Kidney epithelial cell (primary cell): ENCODE measurements at places on chromosomes 5 and 9. TPM values are rescaled to one million over a fixed set of nuclear protein-coding genes. Genes with fewer than 3 reads are reported as not detected.

GRCh38 chr9:120839146-120839545 is 3.6 kb downstream of the PSMD5 start:
- DNase-seq, result no peak

DNA sequence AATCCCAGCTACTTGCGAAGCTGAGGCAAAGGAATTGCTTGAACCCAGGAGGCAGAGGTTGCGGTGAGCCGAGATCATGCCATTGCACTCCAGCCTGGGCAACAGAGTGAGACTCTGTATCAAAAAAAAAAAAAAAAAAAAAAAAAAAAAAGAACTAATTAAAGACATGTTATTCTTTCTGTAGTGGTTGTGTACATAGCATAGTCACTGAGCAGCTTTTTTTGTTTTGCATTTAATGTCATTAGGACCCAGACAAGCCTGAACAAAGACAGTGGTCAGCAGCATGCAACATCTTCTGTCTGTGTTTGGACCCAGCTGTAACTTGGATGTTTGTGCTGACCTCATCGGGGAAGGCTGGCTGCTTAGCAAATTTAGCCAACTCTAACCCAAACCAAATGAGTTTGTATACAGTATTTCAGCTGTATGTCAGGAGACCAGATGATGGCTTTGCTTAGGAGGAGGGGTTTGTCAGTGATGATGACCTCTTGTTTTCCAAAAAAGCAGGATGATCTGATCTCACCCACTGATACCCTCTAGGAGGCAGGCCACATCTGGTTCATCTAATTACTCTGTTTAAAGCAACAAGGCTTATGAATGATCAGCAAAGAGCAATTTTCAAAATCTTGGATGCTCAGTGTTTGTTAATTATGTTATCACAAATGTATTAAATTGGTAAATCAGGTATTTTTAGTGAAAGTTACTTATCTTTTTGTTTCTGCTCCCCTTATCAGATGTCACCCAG is 39.5 kb downstream of the SNCAIP start:
- no peak for DNase-seq

DNA sequence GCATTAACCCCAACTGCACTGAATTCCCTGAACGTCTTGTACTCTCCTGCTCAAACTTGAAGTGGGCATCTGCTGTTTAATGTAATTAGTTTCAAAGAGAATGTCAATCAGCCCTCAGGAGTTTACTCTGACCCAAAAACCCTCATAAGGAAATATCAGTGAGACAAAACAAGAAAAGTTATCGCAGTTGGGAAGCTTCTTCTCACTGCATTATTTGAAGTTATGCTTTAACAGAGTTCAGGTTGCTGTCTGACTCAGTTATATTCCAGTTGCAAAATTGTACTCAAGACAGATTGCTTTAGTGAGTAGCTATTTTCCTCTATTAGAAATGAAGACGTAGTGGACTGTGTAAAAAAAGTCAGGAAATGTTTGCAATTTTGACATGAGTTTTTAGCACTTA is 52.1 kb downstream of the PPIC start:
- no peak for DNase-seq

DNA sequence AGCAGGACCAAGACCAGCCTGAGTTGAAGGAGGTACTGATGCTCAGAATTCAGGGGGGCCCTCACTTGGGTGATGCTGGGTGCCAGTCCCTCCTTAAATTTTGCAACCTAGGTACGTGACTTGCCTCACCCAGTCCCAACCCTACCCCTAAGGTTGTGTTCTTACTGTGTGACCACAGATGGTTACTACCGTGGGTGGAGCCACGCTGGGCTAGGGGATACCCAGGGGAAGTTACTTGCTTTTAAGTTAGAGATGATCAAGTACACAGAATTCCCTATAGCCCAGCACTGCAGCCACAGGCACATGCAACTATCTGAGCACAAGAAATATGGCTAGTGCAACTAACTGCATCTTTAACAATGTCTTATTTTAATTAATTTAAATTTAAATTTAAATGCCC is 32.9 kb downstream of the NXNL2 start:
- DNase-seq, result no peak

GRCh38 chr5:169029037-169029436 is 271.9 kb downstream of the SLIT3 start:
- no peak for DNase-seq

- no peak for DNase-seq
Measured at GRCh38 chr9:21729648-21730047, 72.8 kb upstream of the MTAP start.

DNA sequence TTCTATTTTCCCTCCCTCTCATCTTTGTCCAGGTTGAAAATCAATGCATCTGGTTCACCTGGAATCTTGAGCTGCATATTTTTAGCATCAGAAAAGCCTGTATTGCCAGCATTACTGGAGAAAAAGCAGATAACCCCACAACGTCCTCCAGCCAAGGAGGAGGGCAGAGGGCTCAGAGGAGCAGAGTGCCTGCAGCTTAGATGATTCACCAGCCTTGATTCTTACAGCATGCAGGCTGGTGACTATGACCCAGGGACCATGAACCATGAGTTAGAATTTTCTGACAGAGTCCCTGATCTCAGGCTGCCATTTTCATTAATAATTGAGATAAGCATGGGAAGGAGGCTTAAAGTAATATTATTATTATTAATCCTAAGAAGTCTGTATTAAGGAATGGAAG is 278.2 kb downstream of the BRINP1 start:
- DNase-seq, result no peak

GRCh38 chr5:6703806-6704205 is 9.4 kb upstream of the TENT4A start:
- no peak for DNase-seq

DNA sequence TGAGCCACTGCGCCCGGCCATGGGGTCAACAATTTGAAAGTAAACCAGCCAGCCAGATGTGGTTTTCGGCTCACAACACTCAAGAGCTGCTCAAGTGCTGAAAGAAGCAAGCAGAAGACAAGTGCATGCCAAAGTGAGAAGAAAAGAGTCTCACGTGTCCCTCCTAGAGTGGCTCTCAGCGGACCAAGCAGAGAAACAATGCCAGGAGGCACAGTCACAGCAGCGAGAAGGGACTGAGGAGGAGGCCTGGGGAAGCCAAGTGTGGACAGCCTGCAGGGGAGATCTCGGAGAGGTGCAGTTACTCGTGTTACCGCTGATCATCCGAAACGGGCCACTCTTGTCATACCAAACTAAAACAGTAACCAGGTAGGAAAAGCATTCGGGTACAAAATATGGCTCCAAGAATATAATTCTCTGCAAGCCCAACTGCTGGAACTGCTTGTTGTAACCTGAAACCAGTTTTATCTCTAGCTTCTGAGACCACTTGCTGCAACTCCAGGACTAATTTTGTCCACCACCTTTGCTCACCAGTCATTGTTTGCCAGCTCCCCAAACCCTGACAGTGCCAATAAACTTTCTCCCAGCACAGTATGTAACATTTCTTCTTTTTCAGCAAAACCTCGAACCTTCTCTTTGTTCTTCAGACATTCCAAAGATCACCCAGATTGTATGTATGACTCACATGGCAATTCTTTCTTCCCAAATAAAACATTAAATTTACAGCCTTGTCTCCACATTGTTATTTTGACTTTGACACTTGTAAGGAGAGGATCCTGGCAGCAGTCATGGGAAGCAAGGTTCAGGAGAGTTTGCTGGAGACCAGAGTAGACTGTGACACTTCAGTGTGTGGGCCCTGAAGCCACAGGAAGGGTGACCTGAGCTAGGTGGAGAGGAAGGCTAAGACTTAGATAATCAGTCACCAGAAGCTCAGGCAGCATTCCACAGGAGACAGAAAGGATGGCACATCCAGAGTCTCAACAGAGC is 6.3 kb downstream of the SLC35D2 start:
- DNase-seq, result peak; percentile 34

DNA sequence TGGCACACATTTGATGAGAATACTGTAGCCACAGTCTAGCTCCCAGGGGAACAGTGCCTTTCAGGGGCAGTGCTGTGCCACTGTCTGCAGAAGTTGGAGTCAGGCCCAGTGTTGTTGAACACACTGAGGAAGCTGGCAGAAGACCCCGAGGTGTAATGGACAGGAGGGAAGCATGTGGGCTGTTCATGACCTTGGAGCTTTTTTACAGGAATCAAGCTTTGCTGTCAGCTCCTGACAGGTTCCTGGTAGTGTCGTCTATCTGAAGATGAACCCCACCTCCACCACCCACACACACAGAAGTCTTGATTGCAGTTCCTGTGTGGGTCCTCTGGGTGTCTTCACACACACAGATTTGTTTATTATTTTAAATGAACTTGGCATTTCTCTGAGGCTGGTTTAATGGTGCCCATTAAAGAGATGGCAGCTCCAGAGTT is 40.3 kb upstream of the TNFAIP8 start:
- no peak for DNase-seq

DNA sequence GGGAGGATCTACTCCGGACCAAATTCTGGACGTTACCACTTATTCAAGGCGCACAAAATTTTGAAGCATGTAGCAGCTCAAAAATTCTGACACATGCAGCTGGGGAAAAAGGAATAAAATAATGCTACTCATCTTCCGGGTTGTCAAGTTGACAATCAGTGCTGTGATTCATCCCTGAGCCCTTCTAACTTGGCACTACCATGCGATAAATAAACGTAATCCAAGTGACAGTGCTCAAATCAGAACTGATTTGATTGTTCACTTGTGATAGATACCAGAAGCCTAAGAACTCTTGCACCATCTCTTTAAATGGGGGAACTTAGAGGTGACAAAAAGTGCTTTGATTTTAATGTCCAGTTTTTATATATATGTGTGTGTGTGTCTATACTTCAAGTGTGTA is 230.2 kb upstream of the TLE4 start:
- no peak for DNase-seq

GRCh38 chr9:132731230-132731629 is 61.0 kb downstream of the GTF3C4 start:
- DNase-seq, result no peak

The EQTN gene
- total RNA-seq, result not detected in 2 replicates

The CORO2A gene
- total RNA-seq, result 7.8 and 9.5 TPM in 2 replicates

The TMEM215 gene
- total RNA-seq, result not detected in 2 replicates

The SPRY4 gene
- total RNA-seq, result 34.7 and 36.9 TPM in 2 replicates

The STPG3 gene
- not detected in 2 replicates for total RNA-seq

The PKN3 gene
- 4.6 and 9.5 TPM in 2 replicates for total RNA-seq

The PCDHA6 gene
- total RNA-seq, result 0.21 and 0.27 TPM in 2 replicates

The OR2K2 gene
- 0.08 TPM in 1 of 2 replicates, not detected in the other for total RNA-seq

The CDKN2B gene
- total RNA-seq, result 16.7 and 28.3 TPM in 2 replicates

The CCDC69 gene
- total RNA-seq, result 3.1 and 4.4 TPM in 2 replicates
